Suprapubic skin (tissue), 4 donors: ENCODE measurements at places on chromosomes 11 and 22.

DNA sequence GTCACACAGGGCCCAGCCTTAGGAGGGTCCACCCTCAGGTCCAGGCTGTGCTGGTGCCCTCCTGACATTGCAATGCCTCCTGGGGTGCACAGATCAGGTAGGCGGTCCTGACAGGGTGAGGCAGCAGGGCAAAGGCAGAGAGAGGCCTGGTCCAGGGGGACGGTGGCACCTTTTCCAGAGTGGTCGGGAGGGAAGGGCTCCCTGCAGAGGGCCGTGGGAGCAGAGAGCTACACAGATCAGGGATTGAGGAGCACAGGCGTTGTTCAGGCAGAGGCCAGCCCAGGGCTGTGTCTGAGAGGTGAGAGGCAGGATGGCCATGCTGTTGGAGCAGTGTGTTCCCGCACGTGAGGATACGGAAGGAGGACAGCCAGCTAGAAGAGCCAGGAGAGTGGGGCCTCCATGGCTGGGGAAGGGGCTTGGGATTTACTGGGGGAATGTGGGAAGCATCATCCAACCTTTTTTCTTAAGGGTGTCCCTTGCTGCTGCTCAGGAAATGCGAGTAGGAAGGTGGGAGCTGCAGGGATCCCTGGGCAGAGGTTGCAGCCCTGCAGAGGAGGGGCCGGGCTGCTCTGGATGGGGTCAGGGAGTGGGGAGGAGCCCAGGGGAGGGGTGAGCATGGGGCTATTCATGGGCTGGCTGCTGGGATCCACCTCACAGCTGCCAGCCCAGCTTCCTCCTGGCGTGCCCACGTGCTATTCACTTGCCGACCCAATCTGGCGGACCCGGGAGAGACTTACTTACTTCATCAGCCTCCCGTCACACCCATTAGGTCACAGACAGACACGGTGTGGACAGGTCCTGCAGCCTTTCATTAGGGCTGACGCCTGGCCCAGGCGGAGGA is 1516.4 kb downstream of the TBC1D22A start:
- DNase-seq = peak; percentile 68

DNA sequence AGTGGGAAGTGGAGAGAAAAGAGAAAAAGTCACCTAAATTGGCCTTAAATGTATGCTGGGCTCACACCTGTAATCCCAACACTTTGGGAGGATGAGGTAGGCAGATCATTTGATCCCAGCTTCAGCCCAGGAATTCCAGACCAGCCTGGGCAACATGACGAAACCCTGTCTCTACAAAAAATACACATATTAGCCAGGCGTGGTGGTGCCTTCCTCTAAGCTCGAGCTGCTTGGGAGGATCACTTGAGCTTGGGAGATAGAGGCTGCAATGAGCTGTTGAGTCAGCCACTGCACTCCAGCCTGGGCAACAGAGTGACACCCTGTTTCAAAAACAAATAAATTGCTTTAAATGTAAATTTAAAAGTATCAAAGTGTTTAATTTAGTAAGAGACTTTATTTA is 3.9 kb downstream of the CBL start:
- DNase-seq = no peak

DNA sequence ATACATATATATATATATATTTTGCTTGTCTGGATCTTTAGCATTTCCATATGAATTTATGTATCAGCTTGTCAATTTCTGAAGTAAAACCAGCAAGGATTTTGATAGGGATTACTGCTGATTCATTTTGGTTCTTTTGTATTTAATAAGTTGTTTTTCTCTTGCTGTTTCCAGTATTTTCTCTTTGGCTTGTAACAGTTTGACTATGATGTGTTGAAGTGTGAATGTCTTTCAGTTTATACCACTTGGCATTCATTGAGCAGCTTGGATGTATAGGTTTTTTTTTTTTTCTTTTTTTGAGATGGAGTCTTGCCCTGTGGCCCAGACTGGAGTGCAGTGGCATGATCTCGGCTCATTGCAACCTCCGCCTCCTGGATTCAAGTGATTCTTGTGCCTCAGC is 12.4 kb downstream of the LDHAL6A start:
- no peak for DNase-seq

- DNase-seq = peak; percentile 79
Observed at GRCh38 chr11:64787526-64788320, 9.4 kb upstream of the SF1 start.

- DNase-seq = no peak
Observed at GRCh38 chr11:40029391-40029790, 1430.1 kb downstream of the LRRC4C start.

GRCh38 chr11:196786-197731 is 4.2 kb downstream of the SCGB1C1 start:
- DNase-seq = peak; percentile 48

DNA sequence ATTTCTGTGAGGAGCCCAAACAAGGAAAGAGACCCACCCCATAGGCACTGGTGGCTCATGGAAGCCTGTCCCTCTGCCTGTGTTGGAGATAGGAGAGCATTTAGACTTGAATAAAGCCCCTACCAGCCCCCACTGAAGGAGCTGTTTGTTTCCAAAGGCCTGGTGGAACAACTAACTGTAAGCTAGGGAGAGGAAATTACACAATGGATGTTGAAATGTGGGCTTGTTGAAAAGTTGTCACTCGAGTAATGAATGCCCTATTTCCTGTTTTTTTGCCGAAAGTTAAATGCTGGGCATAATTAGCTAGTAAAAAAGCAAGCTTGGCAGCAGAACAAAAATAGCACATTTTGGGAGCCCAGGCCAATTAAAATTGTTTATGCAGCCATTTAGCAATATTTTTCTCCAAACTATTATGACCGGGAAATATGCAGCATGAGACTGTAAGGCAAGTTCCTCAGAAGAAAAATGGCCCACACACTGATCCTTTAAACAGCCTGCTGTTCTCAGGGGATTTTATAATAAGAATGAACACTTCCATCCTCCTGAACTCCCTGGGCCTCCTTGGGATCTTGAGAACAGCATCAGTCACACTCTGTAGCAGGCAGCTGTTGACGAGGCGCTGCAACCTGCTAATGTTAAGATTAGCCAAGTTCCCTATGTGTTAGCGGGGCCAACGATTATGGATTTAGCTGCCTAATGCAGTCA is 38.6 kb upstream of the LMO2 start:
- DNase-seq = no peak

GRCh38 chr11:74543991-74544390 is 48.4 kb upstream of the POLD3 start:
- no peak for DNase-seq

- no peak for DNase-seq
Observed at GRCh38 chr11:78906566-78906965, 331.9 kb upstream of the NARS2 start.

DNA sequence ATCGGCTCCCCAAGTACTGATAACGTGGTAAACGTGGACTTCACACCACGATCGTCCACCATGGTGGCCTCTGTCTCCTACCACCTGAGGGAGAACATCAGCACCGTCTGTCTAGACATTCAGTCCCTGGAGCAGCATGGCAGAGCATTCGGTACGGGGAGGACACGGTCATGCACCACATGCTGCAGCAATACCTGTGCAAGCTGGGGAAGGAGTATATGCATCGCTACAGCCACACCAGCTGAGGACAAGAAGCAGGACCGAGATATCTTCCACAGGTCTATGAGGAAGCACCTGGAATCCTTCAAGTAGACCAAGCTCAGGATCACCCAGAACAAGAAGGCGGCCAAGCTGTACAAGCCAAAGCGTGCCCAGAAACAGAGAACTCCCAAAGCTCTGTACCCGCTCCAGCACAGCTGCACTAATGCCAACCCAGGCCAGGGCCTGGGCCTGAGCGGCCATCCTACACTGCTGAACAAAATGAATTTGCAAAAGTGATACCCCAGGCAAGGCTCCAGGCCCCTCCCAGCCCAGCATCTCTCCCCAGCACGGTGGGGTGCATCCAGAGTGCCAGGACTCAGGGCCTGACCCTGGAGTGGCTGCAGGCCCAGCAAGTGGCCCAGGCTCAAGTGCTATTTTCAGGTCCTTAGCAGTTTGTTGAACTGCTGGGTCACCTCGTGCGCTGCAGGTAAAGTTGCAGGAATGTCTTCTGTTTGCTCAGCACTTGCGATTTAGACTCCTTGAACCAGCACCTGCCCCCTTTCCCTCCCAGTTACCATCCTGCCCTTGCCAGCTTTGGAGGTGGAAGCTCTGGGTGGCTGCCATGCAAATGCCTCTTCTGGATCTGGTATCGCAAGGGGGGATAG is 119.3 kb upstream of the SERPIND1 start:
- no peak for DNase-seq

GRCh38 chr11:75150879-75151278 is at the start of gene SLCO2B1:
TSS of gene SLCO2B1 (plus strand) at chr11:75151107. CDS start at chr11:75151382, 275 bp downstream.
- peak; percentile 45 for DNase-seq

DNA sequence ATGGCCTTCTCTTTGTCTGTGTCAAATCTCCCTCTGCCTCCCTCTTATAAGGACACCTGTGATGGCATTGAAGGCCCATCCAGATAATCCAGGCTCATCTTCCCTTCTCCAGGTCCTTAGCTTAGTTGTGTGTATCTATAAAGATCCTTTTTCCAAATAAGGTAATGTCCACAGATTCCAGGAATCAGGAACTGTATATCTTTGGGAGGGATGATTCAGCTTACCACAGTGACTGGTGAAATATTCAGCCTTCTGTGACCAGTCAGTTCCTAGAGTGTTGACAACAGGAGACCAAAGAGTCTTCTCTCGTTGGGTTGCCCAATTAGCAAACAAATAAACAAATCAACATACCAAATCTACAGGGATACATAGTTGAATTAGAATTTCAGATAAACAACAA is 175.8 kb downstream of the MPPED1 start:
- DNase-seq = no peak

GRCh38 chr11:27462543-27462942 is 10.0 kb downstream of the LGR4 start:
- DNase-seq = no peak

DNA sequence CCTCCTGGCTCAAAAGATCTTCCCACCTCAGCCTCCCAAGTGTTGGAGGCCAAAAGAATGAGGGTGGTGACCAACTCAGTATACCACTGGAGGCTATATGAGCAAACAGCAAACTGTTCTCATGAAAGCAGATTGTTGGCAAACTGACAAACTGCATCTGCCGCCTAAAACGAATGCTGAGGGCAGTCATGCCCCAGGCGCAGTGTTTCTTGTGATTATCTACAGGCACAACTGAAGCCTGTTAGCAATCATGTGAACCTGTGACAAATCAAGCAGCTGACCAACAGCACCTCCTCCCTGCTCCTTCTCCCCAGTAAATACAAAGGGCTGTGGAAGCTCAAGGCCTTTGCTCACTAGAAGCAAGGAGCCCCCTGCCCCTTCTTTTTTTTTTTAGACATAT is 47.8 kb downstream of the BTBD10 start:
- no peak for DNase-seq

DNA sequence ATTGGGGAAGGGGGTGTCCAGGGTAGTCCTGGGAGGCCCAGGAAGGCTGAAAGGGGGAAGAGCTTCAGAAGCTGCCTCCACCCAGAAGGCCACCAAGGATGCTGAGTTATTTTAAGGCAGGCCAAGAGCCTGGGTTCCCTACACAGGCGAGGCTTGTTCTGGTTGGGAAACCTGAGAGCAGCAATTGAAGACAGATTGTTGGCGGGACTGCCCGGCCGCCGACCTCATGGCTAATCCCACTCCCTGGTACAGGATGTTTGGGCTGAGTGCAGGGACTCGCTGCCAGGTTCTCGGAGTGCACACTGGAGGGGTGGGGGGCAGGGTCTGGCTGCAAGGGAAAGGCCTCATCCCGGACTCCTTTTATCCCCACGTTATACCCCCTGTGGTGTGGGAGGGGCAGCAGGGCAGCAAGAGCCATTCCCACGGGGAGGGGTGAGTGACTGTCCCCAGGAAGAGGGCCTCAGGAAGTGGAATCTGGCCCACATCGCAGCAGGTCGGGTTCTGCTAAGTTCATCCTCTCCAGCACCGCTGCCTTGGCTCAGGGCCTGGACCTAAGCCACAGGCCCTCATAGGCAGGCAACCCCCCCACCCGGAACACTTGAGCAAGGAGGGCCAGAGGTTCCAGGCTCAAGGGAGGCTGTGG is 43.6 kb upstream of the PRR5 start:
- DNase-seq = no peak

DNA sequence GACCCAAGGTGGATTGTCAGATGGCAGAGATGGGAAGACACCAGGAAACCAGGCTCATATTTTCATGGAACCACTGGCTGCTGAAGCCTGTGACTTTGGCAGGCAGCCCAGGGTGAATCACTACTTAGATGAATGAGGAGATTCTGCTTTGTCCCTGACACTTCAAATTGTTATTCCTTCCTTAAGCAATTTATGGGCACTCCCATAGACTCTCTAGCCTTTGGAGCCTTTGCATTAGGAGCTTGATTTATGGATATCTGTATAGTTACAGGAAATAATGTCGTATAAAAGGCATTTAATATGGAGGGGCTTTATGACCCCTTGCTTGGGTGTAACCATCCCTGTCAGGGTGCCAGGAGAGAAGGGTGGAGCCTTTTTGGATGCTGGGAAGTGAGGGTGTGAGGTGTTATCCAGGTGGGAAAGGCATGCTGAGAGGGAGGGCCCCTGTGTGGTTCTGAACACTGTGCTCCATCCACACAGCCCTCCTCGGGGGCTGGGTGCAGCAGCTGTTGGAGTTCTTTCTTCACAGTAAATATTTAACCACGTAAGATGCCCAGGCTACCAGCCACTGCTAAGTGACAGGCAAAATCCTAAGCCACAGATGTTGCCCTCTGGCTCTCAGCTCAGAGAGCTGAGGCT is 35.3 kb downstream of the IL18 start:
- DNase-seq = peak; percentile 77

DNA sequence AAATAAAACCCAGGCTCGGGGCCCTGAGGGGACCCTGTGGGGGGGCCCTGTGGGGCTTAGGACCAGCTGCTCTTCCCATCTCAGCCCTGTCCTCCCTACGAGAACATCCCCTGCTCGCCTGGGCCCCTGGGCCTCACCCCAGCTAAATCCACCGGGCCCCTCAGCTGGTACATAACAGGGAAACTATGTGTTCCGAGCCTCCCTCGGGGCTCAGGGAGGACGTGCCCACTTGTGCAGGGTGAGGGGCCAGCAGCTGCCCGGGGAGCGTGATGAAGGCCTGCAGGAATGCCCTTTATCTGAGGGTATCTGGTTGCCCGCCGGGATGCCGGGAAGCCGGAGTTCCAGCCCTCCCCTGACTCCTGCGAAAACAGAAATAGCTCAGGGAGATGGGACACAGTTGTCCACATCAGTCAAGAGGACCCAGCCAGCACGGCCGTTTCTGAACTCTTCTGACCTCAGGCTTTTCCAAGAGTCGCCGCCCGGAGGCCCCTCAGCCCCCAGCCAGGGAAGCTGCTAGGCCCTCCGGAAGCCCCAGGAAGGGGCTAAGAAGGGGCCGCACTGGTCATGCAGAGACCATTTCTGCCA is 20.6 kb downstream of the MRPL23 start:
- no peak for DNase-seq

GRCh38 chr22:29842740-29843139 is 4.7 kb upstream of the ASCC2 start:
- DNase-seq = no peak

- DNase-seq = peak; percentile 69
Observed at GRCh38 chr11:117143390-117143789, 697 bp upstream of the PAFAH1B2 start.
